ENCODE measurements at places on chromosomes 16 and 17.
A peak's percentile ranks its signal among the peaks of the same experiment; 100 is the strongest.

- DNase-seq = no peak
Observed at GRCh38 chr16:78584213-78584860, 484.9 kb downstream of the WWOX start.

DNA sequence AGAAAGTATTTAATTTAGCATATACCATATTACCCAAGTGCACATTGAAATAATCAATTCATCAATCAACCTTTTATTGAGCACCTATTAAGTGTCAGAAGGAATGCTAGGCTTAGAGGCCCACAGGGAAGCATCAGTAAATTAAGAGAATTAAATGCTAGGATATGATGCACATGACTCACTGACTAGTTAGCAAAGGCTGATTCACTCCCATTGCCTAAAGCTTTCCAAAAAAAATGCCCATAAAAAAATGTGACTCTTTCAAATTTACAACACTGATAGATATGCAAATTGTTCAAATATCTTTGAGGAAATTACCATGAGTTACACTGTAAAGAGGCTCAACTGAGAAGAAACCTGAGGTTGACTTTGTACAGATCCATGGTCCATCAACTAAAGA lies 883.3 kb downstream of the CDH11 start:
- DNase-seq = no peak

GRCh38 chr17:16197276-16197675 lies 18.1 kb downstream of the NCOR1 start:
- no peak for DNase-seq

- DNase-seq = peak; percentile 98
Observed at GRCh38 chr17:58783380-58783779, 27.7 kb downstream of the PPM1E start.

DNA sequence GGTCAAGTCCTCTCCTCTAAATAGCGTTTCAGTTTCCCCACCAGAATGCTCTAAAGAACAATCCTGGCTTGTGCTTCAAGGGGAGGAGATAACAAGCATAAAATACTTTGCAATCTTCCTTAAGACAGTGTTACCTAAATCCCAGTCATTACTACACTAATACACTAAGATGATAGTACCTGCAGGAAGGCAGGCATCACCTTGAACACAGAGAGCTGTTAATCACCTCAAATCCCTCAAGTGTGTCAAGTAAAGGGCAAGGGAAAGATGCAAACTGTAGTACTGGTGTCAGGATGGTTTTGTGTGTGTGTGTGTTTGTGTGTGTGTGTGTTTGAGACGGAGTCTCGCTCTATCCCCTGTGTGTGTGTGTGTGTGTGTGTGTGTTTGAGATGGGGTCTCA lies 36.8 kb downstream of the NACA2 start:
- no peak for DNase-seq

- DNase-seq = no peak
Observed at GRCh38 chr16:71870818-71871217, 13.2 kb downstream of the ZNF821 start.

- DNase-seq = no peak
Observed at GRCh38 chr17:78611607-78612006, 34.4 kb upstream of the DNAH17 start.

DNA sequence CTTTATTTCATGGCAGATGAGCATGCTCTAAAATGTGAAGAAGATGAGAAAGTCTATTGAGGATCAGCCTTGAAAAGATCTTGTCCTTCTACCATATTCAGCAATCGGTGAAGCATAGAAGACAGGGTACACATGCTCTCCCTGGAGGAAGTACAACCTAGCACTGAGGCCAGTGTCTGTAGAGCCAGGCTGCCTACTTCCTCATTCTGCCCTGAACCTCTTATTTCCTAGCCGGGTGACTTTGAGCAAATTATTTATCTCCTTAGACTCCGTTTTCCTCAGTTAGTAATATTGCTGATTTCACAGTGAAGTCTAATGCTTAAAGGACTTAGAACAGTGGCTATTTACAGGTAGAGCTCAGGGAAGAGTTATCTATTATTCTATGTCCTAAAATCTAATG lies 58.4 kb downstream of the TMEM100 start:
- no peak for DNase-seq

DNA sequence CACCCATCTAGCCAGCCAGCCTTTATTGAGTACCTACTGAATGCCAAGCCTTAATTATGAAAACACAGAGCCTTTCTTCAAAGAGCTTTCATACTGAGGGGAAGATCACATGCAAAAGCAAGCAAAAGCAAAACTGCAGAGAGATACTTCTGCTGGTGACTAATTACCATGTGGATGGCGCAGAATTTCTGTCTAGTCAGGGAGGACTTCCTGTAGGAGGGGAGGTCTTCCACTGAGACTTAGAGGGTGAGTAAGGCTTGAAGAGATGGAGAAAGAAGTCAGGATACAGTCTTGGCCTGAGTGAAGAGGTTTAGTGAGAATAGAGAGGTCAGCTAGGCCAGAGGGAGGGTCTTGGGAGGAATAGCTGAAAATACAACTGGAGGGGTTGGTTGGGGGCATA lies 53.9 kb upstream of the CCL2 start:
- DNase-seq = no peak

GRCh38 chr17:34357398-34357797 lies 1.1 kb downstream of the CCL13 start:
- DNase-seq = no peak

DNA sequence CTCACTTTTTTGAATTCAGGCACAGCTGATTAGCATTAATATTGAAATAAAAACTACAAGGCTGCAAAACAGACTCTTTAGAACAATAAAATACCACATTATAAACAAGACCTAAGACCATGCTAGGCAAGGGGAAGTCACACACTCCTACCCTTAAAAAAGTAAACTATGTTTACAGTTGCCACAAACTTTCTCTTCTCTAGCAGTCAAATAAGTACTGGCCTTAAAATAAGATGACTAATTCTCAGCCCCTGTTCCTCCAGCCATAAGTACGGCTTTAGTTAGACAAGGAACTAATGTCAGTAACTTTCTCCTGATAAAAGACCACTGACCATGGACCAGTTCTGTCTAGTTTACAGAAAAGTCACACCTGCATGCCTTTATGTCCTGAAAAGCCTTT lies 19.5 kb upstream of the CPHXL start:
- no peak for DNase-seq

DNA sequence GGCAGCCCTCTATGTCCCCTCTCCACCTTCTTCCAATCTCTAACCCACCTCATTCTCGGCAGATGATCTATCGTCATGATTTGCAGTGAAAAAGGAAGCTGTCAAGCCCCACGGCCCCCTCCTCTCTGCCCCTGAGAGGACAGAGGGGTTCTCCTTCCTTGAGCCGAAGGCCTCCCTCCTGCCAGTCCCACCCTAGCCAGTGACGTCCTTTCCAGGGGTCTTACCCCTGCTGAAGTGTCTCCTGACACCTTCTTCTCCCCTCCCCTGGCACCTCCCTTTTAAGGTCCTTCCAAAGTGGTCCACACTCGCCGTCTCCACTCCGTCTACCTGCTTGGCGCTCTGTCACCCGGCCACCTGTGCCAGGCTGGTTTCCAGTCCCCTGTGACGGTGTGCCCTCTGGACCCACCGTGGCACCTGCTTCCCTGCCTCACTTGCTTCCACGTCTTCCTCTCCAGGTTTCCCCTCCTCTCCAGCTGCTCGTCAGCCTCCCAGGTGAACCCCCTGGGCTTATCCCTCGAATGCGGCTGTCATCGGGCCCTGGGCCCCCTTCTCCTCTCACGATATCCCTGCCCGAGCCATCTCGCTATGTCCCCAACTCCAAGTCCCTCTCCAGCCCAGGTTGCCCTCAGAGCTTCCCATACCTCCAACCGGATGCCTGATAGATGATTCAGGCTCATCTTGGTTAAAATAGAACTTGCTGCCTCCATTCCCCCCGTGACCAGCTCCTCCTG lies 5.7 kb downstream of the CCDC102A start:
- no peak for DNase-seq

GRCh38 chr17:57636274-57636673 lies 108.8 kb downstream of the CCDC182 start:
- DNase-seq = no peak

- no peak for DNase-seq
Observed at GRCh38 chr17:53740312-53740711, 82.4 kb upstream of the KIF2B start.

GRCh38 chr17:41516830-41517283 lies 1.8 kb downstream of the KRT15 start:
- no peak for DNase-seq

- DNase-seq = no peak
Observed at GRCh38 chr17:64074704-64075426, 54.4 kb upstream of the ICAM2 start.

DNA sequence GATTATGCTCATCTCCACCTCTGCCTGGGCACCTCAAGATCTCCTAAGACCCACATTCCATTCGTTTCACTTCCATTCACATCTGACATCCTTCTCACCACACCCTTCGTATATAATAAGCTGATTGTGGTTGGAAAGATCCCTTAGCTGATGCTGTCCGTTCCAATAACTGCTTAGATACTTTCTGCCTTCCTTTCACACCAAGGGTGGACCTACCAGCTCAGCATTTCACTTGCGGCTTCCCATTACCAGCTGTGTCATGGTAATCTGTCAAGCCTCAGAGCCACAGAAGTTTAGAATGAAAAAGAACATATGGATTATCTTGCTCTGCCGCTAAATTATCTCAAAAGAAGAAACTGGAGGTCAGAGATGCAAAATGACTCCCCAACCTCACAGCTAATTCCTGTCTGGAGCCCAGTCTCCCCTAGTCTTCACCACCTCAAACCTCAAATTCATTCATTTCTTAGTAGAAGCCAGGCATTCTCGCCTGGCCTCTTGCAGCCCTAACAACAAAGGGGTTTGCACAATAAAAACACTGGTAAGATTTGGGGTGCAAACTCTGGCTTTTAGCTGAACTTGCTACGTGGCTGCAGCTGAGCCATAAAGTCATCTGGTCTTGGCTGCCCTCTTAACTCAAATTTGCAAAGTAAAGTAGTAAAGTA lies 182.8 kb upstream of the HS3ST3A1 start:
- no peak for DNase-seq
